ENCODE measurements at places on chromosomes 4 and X. TPM values are rescaled to one million over a fixed set of nuclear protein-coding genes. Genes with fewer than 3 reads are reported as not detected.

Gene GPRASP3
- 1.4 TPM for total RNA-seq

GRCh38 chrX:47200385-47201150, 6.9 kb downstream of the UBA1 start:
- H3K27me3 ChIP-seq = no peaks in the 10 kb centered on the region
- peaks cover 57% of the 10 kb centered on the region for H3K36me3 ChIP-seq
- no peak overlapping the region for H3K4me3 ChIP-seq
- peaks cover 63% of the 10 kb centered on the region for H3K4me1 ChIP-seq
- peak overlapping the region; percentile 63 for H3K27ac ChIP-seq
- DNase-seq = peak; percentile 42

DNA sequence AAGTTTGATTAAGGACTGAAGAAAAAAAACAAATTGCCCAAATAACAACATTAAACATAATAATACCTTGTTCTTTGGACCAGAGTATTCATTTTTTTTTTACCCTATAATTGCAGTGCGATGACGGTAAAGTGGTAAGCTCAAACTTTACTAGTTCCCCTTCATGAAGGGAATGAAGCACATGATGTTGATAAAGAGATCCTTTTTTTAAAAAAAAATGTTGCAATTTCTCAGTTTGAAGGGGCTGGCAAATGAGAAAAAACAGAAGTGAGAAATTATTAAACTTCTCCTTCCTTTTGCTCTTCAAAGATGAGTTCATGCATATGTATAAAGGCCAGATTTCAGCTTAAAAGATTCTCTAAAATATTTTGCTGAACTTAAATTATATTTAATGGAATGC, 231.7 kb downstream of the C4orf33 start:
- no peaks in the 10 kb centered on the region for H3K27me3 ChIP-seq
- no peak overlapping the region for H3K27ac ChIP-seq
- no peak for DNase-seq
- no peak overlapping the region for H3K4me3 ChIP-seq

Gene GAGE12F
- not detected for total RNA-seq

Gene ANXA3
- 8.2 TPM for total RNA-seq

- H3K27me3 ChIP-seq = no peaks in the 10 kb centered on the region
- no peak overlapping the region for H3K4me3 ChIP-seq
- H3K27ac ChIP-seq = no peak overlapping the region
- DNase-seq = no peak
Observed at GRCh38 chrX:14351611-14352303, 177.6 kb upstream of the GLRA2 start.

- no peak for DNase-seq
- no peak overlapping the region for H3K4me3 ChIP-seq
- H3K27me3 ChIP-seq = no peaks in the 10 kb centered on the region
- no peaks in the 10 kb centered on the region for H3K4me1 ChIP-seq
- no peaks in the 10 kb centered on the region for H3K36me3 ChIP-seq
- H3K27ac ChIP-seq = no peak overlapping the region
Observed at GRCh38 chr4:142818476-142818875, 27.6 kb downstream of the INPP4B start.
